ENCODE measurements at places on chromosomes 1 and 21.

GRCh38 chr1:208737161-208737560, 493.0 kb upstream of the PLXNA2 start:
- DNase-seq: no peak

DNA sequence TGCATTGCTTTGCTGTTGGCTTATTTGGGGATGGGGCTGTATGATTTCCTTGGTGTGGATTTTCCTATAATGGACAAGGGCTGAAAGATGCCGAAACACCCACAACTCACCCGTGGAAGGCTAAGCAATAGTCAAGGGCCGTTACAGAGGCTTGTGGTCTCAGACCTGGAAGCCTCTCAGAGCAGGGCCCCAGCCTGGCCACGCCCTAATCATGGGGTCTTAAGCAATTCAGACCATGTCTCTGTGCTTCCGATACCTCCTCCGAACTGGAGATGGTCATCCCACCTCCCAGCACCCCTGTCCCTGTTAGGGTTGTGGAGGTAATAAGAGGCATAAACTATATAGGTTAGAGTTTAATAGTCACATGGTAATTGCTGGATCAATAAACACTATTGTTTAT, 3.4 kb downstream of the ABCG1 start:
- no peak for DNase-seq

GRCh38 chr21:16418642-16419041, 688.9 kb downstream of the USP25 start:
- no peak for DNase-seq

DNA sequence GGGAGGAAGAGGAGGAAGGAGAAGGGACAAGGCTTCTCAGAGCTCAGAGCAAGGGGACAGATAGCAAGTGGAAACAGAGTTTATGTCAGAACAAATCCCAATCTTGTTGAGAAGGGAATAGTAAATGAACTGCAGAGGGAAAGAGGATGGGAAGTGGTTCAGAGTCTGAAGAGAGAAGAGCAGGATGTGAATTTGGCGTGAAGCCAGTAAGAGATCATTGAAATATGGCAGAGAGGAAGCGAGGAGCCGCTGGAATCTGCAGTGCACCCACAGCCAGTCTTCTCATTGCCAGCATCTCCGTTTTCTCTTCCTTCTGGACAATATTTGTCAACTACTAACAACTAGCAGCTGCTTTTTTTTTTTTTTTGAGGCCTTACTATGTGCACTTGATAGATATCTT, 19.1 kb downstream of the OLFML3 start:
- no peak for DNase-seq

DNA sequence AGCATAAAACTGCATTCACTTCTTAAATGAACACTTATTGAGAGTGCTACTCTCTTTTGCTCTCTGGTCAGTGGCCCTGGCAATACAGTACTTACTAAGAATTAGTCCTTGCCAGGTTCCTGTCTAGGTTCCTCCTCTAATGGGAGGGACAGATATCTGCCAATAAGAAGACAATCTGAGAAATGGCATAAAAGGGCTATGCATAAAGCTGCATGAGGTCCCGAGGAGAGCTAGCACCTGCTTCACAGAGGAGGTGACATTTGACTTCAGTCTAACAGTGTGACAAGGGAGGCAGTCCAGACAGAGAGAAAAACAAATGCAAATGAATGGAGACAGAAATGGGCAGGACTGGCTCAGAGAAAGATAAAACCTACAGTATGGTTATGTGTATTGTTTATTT, 357.1 kb upstream of the SGIP1 start:
- DNase-seq: no peak

GRCh38 chr21:38170283-38170682, 86.5 kb upstream of the KCNJ15 start:
- no peak for DNase-seq

- no peak for DNase-seq
These were observed 131.8 kb downstream of the ACTL8 start for GRCh38 chr1:17886838-17887441.

- DNase-seq: no peak
These were observed 9.2 kb downstream of the RAB29 start for GRCh38 chr1:205766038-205766437.

Data from hematopoietic multipotent progenitor cell treated with erythropoietin and hydrocortisone succinate and interleukin-3 and kit ligand, for 8 days (in vitro differentiated cells).